ENCODE measurements at places on chromosomes 6 and 20. TPM values are rescaled to one million over a fixed set of nuclear protein-coding genes. Genes with fewer than 3 reads are reported as not detected.
A peak's percentile ranks its signal among the peaks of the same experiment; 100 is the strongest.

DNA sequence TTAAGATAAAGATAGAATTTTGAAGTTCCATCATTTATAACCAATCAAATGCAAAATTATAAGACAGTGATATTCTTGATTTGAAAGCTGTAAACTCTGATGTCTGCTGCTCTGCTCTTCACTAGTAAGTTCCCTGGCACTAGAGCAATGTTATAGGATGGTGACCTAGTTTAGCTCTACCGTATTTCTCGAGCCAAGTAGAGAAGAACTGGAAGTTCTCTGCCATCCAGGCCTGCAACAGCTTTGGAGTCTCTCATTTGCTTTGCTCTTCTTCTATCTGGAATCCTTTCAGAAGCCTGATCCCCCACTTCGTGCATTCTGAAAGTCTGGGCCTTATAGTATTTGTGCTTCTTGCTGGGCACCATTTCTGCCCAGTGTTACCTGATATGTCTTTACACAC is 100.3 kb downstream of the PLCB1 start:
- DNase-seq: no peak

GRCh38 chr6:132490024-132490423 is 22.9 kb downstream of the STX7 start:
- no peak for DNase-seq

- no peak for DNase-seq
Observed at GRCh38 chr20:36885356-36885755, 9.4 kb downstream of the TLDC2 start.

POPDC3 gene
- total RNA-seq: 19.4 TPM

RIPOR2 gene
- 5.2 TPM for total RNA-seq

- no peak for DNase-seq
Observed at GRCh38 chr20:60667641-60668040, 584.4 kb upstream of the CDH4 start.

DNA sequence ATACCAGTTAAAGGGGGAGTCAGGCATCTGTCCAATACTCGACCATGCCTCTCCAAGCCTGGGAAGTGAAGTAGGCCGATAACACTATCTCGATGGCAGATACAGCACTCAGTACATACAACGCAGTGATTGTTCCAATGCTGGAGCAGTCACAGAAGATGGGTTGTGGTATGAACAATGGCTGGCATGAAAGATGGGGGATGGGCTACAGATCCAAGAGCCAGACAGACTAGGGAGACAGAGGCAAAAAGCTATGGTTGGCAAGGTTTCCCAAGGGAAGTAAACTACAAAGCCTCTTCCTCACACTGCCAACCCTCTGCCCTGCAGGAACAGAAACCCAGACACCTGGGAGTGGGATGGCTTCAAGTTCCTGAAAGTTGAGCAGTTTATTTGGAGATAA is 19.2 kb downstream of the FKBP1A start:
- no peak for DNase-seq

DNA sequence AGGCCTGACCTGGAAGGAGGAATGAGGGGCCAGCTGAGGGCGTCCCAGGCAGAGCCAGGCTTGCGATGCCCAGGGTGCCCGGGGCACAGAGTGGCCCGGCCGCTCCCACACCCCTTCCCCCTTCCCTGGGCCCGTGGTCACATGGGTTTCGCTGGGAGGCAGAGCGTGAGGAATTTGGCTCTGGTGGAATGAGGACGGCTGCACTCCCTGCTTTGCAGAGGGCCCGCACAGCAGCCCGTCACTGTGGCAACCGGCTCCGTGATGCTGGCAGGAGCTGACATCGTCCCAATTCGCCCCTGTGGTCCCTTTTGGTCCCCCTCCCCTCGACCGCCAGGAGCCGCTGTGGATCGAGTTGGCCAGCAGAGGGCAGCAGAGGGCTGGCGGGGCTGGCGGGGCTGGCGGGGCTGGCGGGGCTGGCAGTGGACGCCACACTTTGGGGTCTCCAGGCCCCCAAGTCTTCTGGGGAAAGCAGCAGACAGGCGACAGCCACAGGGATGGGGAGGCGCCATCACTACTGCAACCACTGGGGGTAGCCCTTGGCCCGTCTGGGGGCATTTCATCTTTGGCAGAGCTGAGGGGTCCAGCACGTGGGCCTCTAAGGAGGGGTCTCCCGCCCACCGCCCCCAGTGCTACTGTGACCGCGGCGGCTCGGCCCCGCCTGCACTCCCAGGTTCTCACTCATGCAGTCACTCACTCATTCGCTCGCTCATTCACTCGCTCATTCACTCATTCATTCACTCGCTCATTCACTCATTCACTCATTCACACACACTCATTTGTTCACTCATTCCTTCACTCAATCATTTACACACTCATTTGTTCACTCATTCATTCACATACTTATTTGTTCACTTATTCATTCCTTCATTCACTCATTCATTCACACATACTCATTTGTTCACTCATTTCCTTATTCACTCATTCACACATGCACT is 49.7 kb upstream of the BHLHE23 start:
- no peak for DNase-seq

DNA sequence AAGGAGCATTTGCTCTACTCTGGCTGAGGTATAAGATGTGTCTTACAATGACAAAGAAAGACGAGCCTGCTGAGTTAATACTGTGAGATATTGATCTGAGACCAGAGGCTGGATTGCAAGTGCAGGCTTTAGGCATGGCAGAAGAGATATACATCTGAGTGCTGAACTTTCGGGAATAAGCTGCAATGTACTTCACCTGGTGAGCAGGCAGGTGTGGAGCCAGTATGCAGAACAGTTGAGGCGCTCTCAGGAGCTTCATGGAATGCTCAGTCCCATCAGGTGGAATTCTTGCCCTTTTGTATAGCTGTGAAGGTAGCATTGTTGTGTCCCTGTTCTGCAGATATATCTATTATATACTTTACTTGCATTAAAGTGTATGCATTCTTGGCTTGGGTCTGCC is 179.3 kb upstream of the RIMS1 start:
- no peak for DNase-seq

SDC4 gene
- total RNA-seq: 129 TPM

DNA sequence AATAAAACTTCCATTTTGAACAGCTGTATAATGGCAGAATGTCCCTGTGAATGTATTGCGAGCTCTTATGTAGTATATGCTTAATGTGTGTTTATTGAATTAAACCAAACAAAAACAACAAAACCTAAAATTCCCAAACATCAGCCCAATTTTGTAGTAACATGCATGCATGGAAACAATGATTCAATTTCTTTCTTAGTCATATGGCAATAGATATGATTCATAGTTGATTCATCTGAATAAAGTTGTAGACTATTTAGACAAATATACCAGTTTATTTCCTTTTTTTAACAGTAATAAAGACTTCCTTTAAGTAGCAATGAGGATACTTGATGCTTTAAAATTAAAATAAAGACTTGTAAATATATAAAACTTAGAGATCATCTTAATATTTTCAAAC is 670.6 kb downstream of the CD109 start:
- DNase-seq: no peak

DNA sequence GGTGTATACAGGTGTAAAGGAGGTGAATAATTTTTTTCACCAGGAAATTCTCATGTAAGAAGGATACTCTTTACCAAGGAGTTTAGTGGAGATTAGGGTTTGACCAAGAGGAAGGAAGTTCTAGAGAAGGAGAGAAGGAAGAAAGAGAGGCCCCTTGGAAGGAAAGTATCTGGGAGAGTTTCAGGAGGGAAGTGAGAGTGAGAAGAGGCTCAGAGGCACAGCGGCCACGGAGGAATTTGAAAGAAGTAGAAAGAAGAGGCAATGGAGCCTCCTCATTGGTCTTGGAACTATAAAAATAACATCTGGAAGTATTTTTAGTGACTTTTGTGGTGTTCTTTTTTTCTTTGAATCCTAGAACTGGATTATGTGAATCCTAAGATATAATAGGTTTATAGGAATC is 50.8 kb upstream of the MCUR1 start:
- DNase-seq: no peak

DNA sequence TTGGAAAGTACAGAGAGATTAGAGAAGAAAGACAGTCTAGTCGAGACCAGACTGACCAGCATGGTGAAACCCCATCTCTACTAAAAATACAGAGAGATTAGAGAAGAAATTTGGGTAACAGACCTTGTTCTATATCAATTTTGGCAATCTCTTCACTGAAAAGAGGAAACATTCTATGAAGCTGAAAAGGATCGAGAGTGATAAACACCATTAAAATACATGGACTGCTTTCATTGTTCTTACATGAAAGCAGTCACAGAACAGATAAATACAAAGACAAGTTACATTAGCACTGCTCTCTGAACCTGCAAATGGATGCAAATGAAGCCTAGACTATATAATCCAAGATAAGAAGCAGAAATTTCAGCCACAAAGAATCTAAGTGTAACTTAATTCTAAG is 8.4 kb upstream of the OPRM1 start:
- DNase-seq: no peak

SSTR4 gene
- total RNA-seq: not detected

DNA sequence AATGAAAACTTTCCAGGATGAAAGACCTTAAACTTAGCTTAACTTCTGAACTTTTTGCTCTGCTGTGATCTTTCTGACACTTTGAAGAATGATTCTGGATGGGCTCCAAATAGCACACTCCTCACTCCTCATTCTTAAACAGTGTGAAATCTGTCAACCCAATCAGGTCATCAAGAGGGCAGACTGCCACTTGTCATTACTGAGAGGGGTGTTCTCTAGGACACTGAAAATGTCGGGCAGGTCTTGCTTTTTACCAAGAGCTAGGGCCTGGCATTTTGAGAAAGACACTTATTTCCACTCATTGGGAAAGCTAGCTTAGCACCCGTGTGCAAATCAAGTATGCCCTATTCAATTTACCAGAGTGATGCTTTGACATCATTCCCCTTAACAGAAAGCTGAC is 122.2 kb downstream of the MTFR2 start:
- no peak for DNase-seq

- no peak for DNase-seq
Observed at GRCh38 chr6:108222504-108222903, 38.3 kb downstream of the SNX3 start.

TSHZ2 gene
- total RNA-seq: 2.3 TPM

DNA sequence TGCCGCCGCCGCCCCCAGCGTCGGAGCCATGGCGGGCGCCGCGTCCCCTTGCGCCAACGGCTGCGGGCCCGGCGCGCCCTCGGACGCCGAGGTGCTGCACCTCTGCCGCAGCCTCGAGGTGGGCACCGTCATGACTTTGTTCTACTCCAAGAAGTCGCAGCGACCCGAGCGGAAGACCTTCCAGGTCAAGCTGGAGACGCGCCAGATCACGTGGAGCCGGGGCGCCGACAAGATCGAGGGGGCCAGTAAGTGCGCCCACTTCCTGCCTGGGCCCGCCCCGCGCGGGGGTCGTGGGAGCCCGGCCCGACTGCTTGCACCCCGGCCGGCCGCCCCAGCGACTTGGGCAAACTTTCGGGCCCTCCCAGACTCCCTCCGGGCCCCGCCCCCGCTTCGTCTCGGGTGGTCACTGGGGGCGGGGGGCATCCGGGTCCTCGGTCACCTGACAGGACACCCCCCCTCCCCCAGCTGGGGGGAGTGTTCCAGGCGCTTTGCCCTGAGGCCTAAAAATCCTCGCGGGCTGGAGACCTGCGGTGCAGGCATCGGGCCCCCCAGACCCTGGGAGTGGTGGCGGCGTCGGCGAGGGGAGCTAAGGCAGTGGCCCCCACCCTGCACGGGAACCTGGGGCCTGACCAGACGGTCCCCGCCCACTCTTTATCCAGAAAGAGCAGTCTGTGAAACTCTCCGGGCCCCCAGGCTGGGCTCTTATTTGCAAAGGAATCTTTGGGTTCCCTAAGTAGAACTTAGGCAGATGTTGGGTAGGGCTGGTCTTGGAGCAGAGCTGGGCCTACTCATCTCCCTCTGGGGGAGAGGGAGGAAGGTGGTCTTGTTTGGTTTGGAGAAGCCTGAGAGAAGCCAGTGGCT is 501 bp downstream of the PLCG1 start:
- peak; percentile 70 for DNase-seq

- no peak for DNase-seq
Observed at GRCh38 chr20:58918621-58919020, 62.4 kb upstream of the NELFCD start.
